ENCODE measurements at places on chromosomes 7 and 10.
A peak's percentile ranks its signal among the peaks of the same experiment; 100 is the strongest.

DNA sequence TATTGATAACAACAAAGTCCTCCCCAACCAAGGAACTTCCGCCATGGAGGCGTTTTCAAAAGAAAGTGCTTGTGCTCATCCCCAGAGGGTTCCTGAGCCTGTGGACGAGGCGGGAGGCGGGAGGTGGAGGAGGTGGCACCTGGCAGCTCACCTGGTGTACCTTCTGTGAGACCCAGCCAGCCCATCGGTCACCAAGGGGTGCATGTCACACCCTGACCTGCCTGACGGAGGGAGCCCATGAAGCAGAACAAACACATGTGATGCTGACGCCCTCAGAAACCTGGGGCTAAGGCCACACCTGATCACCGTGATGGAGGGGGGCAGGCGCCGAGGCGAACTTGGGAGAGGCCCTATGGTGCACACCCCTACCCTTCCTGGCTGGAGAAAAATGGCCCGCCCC is 458.8 kb downstream of the DNAJB6 start:
- DNase-seq = no peak

- no peak for DNase-seq
These were observed 334.4 kb upstream of the CACNA2D1 start for GRCh38 chr7:82778021-82778420.

DNA sequence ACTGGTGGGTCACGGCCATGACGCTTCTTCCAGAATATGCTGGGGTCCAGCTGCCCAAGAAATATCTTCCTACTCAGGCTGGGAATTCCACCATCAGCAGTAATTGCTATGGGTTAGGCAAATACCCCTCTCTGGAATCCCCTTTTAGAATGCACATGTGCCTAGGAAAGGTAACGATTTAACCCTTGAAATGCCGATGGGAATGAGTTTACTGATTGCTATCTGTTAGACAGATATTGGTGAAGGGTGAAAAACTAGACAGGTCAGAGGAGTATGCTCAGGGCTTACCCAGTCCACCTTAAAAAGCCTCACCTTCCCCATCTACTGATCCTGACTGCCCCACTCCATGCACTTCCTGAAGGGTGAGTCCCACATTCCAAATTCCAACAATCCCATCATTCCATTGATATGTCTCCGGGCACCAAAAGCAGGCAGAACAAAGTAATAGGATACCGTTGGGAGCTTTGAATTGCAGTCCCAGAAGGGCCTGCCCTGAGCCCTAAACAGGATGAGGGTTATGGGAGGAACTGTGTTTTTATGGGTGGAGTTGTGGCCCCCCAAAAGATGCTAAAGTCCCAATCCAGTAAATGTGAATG is 59.3 kb downstream of the DLG5 start:
- no peak for DNase-seq

GRCh38 chr7:156780724-156781455 is 112.1 kb downstream of the LMBR1 start:
- no peak for DNase-seq

GRCh38 chr7:22404421-22405023 is 47.6 kb upstream of the RAPGEF5 start:
- no peak for DNase-seq

DNA sequence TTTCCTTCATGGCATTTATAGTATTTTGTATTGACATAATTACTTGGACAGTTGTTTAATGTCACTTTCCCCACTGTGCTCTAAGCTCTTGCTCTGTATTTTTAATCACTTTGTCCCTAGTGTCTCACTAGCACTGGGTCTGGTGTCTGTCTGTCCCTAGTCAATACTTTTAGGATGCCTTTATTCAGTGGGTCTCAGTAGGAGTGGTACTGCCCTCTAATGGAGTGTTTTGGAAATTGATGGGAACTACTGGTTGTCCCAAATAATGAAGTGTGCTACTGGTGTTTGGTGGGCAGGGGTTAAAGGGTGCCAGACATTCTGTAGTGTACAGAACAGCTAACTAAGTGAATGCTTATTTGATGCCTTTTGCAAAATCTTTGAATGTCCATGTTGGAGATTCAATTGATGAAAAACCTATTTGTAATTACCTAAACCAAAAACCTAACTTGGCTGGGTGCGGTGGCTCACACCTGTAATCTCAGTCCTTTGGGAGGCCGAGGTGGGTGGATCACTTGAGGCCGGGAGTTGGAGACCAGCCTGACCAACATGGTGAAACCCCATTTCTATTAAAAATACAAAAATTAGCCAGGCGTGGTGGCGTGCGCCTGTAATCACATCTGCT is 33.3 kb downstream of the CDK14 start:
- DNase-seq = peak; percentile 78

GRCh38 chr7:46244757-46245156 is 323.7 kb upstream of the IGFBP3 start:
- no peak for DNase-seq

DNA sequence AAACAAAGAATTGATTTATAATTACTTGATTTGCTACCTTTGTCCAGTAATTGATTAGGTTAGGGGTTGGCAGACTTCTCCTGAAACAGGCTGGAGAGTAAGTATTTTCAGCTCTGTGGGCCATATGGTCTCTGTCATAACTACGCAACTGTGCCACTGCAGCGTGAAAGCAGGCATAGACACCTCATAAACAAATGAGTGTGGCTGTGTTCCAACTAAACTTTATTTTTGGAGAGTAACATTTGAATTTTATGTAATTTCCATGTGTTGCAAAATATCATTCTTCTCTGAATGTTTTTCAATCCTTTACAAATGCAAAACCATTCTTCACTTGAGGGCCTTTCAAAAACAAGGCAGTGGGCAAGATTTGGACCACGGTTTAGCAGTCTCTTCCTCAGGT is 76.9 kb downstream of the GALNT17 start:
- DNase-seq = no peak

DNA sequence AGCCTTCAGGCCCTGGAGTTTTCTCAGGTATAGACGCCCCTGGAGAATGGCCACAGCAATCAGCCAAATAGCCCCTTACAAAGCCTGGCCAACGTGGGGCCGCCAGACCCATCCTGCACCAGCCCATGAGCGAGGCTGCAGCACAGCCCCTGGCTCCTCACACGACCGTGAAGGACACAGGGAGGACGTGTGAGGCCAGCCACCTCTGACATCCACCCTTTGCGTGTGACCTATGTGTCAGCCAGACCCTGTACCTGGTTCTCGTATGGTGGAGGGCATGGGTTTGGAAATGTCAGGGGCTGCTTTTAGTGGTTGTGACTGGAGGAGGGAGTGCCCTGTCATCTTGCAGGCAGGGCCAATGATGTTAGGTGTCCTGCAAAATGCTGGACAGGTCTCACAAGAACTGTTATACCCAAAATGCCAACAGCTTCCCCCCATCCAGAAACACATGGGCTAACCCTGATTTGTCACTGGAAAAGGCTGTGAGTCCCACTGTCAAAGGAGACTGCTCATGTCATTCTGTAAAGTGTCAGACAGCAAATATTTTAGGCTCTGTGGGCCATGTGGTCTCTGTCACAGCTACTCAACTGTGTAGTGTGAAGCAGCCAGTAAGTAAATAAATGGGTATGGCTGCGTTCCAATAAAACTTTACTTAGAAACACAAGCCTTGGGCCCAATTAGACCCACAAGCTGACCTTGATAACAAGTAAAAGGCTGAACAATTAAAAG is 30.0 kb downstream of the NOD1 start:
- no peak for DNase-seq

- no peak for DNase-seq
These were observed 41.3 kb upstream of the TCERG1L start for GRCh38 chr10:131352765-131353290.

DNA sequence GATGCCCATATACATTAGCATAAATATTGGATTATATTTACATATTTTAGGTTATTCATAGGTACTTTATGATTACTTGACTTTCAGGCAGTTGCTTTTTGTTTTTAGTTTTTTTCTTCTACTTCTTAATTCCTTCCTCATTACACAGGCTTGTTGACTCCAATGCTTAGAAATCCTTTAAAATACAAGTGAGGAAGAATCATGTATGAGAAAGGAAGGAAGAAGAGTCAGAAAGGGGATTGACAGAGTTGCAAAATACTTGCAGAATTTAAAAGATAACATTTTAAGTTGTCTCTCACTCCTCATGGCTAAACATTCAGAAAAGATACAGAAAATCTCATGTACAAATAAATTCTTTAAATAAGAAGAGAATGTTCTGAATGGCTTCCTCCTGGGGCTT is 61.9 kb downstream of the ATXN7L1 start:
- DNase-seq = no peak

- no peak for DNase-seq
These were observed 262.8 kb downstream of the ZEB1 start for GRCh38 chr10:31581741-31582323.

DNA sequence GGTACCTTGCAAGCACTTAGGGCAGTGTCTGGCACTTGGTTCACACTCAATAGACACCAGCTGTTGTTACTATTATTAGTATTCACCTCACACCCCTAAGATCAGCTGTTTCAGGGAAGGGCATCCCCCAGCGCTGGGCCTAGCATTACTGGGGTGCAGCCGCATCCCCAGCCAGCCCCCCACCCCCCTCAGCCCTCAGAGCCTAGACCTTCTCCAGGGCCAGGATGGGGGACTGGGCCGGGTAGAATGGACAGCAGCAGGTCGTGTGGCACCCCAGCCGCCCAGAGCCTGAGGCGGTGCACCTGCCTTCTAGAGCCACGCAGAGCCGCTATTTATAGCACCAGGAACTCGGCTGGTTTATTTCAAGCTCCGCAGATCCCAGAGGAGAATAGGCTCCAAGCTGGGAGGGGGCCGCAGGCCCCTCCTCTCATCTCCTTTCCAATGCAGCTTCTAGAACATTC is 60.5 kb downstream of the GTF2IRD1 start:
- no peak for DNase-seq

DNA sequence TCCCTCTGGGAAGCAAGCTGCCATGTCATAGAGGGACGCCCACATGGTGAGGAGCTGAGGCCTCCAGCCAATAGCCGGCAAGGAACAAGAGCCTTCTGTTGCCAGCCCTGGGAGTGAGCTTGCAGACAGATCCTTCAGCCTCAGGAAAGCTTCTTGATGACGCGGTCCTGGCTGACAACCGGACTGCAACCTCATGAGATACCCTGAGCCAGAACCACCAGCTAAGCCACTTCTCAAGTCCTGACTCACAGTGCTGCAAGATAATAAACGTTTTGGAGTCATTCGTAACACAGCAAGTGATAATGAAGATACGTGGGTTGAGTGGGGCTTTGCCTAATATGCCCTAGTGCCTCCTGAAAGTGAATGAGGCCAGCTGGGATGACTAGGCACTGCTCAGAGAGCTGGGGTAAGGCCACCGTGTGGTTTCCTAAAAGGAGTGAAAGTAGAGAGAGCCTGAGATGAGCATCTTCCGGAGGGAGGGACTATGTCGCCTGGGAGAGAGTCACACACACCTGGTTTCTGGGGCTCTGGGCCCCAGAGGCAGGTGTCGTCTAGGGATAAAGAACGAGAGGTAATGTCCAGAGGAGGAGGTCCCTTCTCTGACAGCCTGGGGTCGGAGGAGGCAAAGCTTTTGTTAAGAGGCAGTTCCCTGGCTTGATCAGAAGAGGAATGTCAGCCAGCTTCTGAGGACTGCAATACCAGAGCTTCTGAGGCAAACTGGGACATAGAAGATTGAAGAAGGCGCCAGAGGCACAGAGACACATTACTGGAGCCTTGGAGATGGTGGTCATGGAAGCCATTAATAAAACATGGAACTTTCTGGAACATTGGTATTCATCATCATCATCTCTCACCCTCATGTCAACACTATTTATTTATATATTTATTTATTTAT is 53.6 kb downstream of the PYROXD2 start:
- peak; percentile 94 for DNase-seq

GRCh38 chr7:29398011-29398410 is 165.6 kb upstream of the PRR15 start:
- no peak for DNase-seq

- no peak for DNase-seq
These were observed 13.1 kb downstream of the ADGRA1 start for GRCh38 chr10:133100706-133101415.

GRCh38 chr7:43693687-43694398 is 35.5 kb downstream of the COA1 start:
- peak; percentile 54 for DNase-seq

DNA sequence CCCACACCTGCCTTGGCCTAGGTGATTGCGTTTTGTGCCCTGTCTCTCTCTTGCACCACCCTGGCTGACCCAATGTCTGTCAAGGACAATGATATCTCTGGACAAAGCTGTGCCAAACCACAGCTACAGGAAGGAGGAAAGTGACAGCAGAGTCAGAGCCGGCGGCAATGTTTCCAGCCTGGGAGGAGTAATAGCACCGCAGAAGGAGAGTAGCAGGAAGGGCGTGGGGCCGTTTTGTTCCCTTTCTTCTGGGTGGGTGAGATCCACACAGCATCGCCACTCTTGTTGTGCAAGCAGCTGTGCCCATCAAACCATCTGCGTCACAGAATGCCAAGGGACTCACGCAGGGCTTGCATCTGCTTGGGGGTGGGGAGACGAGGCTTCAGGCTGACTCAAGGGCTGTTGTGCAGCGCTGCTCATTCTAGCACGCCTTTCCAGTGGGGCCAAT is 341.6 kb upstream of the AUTS2 start:
- DNase-seq = no peak

All from GM03348 (cell line).